Bronchial epithelial cell (primary cell): ENCODE measurements at places on chromosomes 1 and 21.

GRCh38 chr1:173175514-173176145 is 31.5 kb downstream of the TNFSF4 start:
- DNase-seq: peak; percentile 38

DNA sequence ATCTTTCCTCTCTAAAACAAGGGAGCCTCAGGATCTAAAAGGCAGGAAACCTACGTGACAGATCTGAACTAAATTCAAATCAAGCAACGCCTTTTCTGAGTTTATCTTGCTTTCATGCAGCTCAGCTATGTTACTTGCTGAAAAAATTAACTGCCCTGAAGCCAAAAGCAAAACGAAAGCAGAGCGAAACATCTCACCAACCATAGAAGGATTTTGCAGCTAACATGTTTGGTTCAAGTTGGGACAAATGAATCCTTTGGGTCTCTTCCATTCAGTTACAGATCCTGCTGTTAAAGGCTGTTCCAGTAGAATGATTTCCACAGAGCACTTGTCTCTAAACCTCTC is 482 bp downstream of the SLC2A5 start:
- peak; percentile 45 for DNase-seq

DNA sequence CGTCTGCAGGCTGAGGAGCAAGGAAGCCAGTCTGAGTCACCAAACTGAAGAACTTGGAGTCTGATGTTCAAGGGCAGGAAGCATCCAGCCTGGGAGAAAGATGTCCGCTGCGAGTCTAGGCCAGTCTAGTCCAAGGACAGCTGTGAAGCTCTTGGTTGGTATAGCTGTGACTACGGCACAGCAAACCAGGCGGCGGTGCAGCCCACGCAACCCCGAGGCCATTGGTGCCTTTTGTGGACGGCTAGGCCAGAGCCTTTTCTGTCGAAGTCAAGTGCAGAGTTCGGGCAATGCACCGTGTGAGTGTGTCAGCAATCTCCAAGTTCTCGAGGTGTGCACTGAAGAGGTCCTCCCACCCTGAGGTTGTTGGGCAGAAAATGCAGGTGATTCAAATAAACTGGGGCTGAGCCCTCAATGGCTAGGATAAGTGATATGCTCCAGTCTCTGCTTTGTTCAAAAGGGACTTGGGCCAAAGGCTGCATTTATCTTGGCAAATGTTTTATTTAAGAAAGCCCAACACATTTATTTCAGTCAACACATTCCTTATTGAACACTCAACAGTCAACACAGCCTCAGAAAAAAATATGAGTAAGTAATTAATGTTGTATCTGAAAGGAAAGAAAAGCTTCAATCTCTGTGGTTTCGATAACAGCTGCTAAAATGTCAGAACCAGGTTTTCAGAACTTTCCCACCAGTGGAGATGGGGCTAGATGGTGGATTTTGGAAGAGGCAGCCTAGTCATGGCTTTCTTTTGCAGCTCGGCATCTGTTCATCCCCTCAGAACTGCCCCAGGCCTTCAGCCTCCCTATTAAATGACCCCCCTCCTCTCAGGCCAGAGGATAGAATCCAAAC is 78.1 kb upstream of the COX20 start:
- peak; percentile 18 for DNase-seq

DNA sequence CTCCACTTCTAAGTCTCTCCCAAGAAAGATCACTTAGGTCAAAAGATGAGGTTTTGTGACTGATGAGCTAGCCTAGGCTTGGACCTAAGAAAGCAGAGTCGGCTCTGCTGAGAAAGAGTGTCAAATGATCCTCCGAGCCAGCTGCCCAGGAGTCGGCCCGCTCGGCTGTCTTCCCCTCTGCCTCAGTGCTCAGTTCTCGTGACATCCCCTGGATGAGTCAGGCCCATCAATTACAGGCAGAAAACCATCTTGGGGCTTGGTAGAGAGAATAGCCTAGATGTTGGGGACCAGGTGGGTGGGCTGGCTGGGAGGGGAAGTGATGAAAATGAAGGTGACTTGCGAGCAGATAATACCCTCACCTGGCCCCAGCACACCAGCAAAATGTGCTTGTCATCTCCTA is 60.5 kb downstream of the SLC66A1 start:
- DNase-seq: no peak

DNA sequence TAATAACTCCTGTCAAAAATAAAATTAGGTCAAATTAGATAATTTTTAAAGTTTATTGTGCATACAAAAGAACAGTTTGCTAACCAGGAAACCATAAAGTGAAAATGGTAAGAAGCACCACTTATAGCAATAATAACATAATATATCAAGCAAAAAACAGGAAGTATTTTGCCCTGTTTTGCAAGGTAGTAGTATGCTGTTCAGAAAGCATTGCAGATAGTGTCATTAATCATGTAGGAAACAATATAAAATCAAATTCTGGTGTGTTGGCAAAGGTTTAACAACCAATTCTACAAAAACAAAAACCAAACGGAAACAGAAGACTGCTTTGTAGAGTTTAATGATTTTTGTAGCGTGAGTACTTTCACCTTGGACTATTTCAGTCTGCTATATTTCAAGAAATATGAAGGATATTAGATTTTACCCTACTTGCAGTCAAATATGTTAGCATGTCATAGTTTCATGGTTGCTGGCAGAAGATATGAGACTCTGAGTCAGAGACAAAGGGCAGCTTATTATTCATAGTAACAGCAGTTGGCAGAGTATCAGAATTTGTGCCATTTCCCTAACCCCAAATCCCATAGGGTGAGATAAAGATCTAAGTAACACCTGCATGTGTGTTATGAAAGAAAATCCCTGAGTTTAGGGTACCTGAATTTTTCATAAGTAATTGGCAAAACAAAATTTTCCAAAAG is 729.0 kb upstream of the BRINP3 start:
- peak; percentile 30 for DNase-seq

- DNase-seq: no peak
Observed at GRCh38 chr1:200972985-200973742, 50.4 kb downstream of the KIF21B start.

GRCh38 chr1:243503155-243503554 is 247.3 kb downstream of the SDCCAG8 start:
- no peak for DNase-seq

DNA sequence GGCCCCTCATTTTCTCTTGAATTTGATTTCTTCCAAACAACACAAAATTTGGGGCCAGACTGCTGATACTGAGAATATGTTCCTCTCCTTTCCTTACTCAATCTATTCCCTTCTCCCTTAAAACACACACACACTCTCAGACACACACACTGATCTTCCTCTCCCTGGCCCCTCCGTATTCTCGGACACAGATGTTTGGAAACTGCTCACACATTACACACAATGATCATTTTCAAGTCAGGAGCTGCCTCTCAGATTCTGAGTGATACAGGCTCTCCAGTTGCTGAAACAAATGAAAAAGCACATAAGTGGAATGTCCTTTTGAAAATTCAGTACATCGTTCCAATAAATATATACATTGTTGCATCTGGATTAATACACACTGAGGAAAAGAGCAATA is 161.3 kb downstream of the CLEC20A start:
- no peak for DNase-seq

DNA sequence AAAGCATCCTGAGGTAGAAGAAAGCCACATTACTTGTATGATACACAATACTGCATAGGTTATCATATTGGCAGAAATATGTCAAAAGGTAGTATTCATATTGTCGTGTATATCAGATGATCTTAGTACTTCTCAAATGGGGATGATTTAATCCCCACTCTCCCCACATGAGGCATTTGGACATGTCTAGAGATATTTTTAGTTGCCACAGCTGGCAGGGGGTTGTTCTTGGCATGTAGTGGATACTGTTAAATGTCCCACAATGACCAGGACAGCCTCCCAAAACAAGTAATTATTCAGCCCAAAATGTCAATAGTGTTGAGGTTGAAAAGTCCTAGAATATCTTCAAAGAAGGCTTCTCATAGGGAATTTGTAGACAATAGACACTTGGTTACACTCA is 162.8 kb downstream of the NEGR1 start:
- no peak for DNase-seq

GRCh38 chr21:45918835-45919447 is 62.6 kb upstream of the COL6A1 start:
- DNase-seq: no peak

- no peak for DNase-seq
Observed at GRCh38 chr1:159168043-159168442, 3.4 kb upstream of the CADM3 start.

DNA sequence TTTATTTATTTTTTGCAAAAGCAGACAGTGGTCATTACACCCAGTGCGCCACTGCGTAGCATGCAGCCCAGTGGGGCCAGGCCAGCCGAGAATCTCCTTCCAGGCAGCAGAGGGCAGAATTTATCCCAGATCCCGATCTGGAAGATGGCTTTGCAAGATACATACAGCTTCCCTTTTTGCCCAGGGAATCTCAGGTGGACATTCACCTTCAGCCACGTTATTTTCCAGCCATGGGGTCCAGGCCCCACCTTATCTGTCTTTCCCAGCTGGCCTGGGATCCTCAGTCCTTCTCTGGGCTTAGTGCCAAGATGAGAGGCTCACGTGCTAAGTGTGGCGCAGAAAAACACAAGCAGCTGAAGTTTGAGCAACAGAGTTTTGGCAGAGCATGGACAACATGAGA is 123.6 kb downstream of the AJAP1 start:
- DNase-seq: peak; percentile 3

DNA sequence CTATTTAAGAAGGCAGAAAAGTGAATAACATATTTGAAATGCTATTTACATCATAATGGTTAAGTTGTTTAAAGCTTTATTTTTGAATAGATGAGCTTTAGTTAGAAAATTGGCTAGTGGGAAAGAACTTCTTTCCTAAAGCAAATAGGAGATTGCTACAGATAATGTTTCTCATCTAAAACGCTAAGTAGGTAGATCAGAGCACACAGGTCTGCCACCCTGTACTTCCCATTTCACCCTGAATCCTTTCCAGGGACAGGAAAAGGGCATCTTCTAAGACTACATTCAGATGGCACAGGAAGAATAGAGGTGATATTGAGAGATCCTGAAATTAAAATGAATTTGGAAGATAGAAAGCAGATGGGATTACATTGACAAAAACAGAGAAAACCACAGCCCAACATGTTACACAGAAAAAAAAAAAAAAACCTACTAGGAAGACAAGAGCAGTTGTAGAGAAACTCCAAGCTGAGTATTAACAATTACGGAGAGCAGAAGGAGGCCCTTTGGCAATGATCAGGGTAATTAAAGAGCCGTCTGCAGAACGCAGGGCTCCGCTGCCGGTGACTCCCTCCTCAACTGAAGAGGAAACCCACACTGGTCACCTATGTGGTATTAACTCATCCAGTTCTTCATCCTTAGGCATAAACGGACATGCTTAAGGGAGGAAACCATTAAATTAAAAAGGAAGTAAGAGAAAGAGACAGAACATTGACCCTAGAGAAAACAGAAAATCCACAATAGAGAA is 53.6 kb upstream of the MAP10 start:
- DNase-seq: no peak

GRCh38 chr1:171379846-171380245 is 65.9 kb downstream of the FMO4 start:
- no peak for DNase-seq

GRCh38 chr1:233114159-233114558 is 163.7 kb downstream of the NTPCR start:
- DNase-seq: peak; percentile 77

DNA sequence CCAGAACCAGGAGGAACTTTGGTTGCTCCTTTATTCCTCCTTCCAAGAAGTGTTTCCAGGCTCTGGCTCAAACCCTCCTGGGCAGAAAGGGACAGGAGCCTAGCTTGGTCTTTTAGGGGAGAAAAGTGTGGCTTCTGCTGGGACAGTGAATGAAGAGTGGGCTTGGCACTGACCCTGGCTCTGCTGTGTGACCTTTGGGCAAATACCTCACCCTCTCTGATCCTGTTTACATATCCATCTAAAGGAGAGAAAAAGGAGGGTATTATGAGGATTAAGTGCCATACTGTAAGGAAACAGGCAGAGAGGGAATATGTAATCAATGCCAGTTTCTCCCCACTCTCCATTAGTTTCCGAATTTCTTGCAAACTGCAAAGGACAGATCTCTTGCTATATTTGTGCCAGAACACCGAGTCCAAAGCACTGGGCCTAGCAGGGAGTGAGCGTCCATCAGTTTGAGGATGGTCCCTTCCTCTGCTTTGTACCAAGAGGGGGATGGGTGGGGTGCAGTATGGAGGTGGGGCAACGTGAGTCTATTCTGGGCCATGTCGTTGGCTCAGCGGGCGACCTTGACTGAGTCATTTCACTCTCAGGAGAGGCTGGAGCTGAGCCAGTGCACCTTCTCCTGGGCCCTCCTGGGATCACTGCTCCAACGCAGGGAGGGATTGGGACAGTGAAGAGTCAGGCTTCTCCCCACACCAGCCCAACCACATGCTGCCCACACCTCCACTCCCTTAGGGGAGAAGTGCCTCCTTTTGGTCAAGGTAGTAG is 38.4 kb downstream of the IGSF21 start:
- no peak for DNase-seq

DNA sequence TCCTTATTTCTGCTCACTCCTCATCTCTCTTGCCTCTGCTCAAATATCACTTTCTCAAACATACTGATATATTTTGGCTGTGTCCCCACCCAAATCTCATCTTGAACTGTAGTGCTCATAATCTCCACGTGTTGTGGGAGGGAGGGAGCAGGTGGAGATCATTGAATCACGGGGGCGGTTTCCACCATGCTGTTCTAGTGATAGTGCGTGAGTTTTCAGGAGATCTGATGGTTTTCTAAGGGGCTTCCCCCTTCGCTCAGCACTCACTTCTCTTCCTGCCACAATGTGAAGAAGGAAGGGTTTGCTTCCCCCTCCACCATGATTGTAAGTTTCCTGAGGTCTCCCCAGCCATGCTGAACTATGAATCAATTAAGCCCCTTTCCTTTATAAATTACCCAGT is 26.6 kb downstream of the ZBTB8OS start:
- no peak for DNase-seq

GRCh38 chr1:228154021-228154669 is 4.4 kb downstream of the GJC2 start:
- DNase-seq: no peak

DNA sequence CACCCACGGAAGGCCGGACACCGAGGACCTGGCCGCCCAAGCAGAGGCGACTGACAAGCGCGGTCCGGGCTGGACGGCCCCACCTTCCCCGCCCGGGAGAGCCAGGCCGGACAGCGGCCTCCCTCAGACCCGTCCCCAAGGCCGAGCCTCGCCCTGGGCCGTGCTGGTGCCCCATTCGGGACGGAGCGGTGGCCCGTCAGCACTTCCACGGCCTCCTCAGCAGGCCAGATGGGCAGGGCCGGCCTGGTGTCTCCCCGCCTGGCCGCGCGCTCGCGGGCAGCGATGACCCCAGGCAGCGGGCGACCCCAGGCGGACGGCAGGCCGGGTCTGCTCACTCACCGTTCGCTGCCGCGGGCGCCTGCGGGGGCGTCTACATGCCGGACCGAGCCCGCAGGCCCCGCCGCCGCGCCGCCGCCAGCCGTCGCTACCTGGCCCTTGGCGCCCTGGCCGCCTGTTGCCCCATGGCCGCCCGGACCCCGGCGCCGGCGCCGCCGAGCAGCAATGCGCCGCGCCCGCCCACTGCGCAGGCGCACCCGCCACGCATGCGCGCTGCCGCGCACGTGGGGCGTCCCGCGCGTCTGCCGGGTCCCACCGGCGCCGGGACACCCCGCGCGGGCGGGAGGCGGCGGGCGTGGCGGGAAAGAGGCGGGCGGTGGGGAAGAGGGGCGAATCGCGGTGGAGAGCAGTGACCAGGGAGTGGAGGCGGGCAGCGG is at the start of gene NADK:
TSS of gene NADK (minus strand) at position 521 of the 713 bp plus-strand sequence. CDS start 13,064 bp downstream, outside the sequence.
- DNase-seq: no peak

- no peak for DNase-seq
Observed at GRCh38 chr1:242242983-242243382, 244.1 kb upstream of the MAP1LC3C start.
